ENCODE measurements at places on chromosomes 1 and 21. TPM values are rescaled to one million over a fixed set of nuclear protein-coding genes. Genes with fewer than 3 reads are reported as not detected.

The LTN1 gene
- 33.8 TPM for total RNA-seq

The ECM1 gene
- 1.1 TPM for total RNA-seq

The ACTL8 gene
- not detected for total RNA-seq

The TEDDM1 gene
- total RNA-seq, result not detected

The ANKRD35 gene
- total RNA-seq, result under 0.01 TPM

The SLC25A34 gene
- 1.1 TPM for total RNA-seq

The FAM167B gene
- total RNA-seq, result 2.9 TPM

The GLMP gene
- total RNA-seq, result 83.6 TPM

The ADAM30 gene
- total RNA-seq, result not detected

The PADI1 gene
- not detected for total RNA-seq

The DNALI1 gene
- total RNA-seq, result 2.3 TPM

The CACNA1S gene
- total RNA-seq, result not detected

The GSTM1 gene
- total RNA-seq, result not detected

The CD1D gene
- total RNA-seq, result 0.10 TPM

The SPRR2F gene
- total RNA-seq, result not detected

The DR1 gene
- 36.3 TPM for total RNA-seq

The OR2G6 gene
- not detected for total RNA-seq

The ZNF684 gene
- 4.1 TPM for total RNA-seq

The OR6K3 gene
- 0.19 TPM for total RNA-seq

The SPAG17 gene
- total RNA-seq, result not detected

The ETS2 gene
- 37.2 TPM for total RNA-seq

The CYP4Z1 gene
- total RNA-seq, result not detected

The CAMK1G gene
- not detected for total RNA-seq

The USP24 gene
- total RNA-seq, result 40.8 TPM

The OR2L3 gene
- total RNA-seq, result not detected

The SLAMF9 gene
- total RNA-seq, result not detected

The CLDN17 gene
- not detected for total RNA-seq

The FCRL2 gene
- not detected for total RNA-seq

The ST6GALNAC3 gene
- total RNA-seq, result 30.4 TPM

The MTARC2 gene
- 14.7 TPM for total RNA-seq

The EFNA1 gene
- 125 TPM for total RNA-seq

The GPR3 gene
- total RNA-seq, result 0.98 TPM

The FAM131C gene
- 0.38 TPM for total RNA-seq

The SPRR2B gene
- not detected for total RNA-seq

The CASQ1 gene
- not detected for total RNA-seq

The DCST1 gene
- total RNA-seq, result not detected

The PAFAH2 gene
- 5.6 TPM for total RNA-seq

The AUNIP gene
- total RNA-seq, result 4.2 TPM

The AMPD1 gene
- not detected for total RNA-seq

The GPR157 gene
- 3.9 TPM for total RNA-seq

The CDA gene
- 0.98 TPM for total RNA-seq

The DNAI4 gene
- total RNA-seq, result 2.6 TPM

The RPE65 gene
- total RNA-seq, result not detected

The IL20 gene
- total RNA-seq, result not detected

The LCE5A gene
- total RNA-seq, result not detected

The NR1I3 gene
- not detected for total RNA-seq

The UBAP2L gene
- 129 TPM for total RNA-seq

The EPHA2 gene
- 218 TPM for total RNA-seq

All from vein endothelial cell (primary cell).